ENCODE measurements at places on chromosomes 3 and 15.

DNA sequence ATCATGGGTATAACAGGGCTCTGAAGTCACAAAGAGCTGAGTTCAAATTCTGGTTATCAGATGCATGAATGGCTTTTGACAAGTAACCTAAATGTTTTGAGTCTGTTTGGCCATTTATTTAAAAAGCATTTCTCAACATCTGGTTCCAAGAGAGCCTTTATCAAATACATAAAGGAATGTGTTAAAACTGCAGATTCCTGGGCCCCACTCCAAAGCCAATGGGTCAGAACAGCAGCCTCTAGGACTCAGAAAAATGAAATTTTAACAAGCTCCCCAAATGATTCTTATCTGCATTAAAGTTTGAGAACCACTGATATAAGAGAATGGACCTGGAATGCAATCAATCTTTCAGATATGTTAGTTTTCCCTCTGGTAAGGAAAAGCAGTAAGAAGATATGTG, 3.4 kb downstream of the B4GALT4 start:
- DNase-seq, result no peak

GRCh38 chr15:33131552-33132232, 62.8 kb downstream of the FMN1 start:
- peak; percentile 32 for DNase-seq

DNA sequence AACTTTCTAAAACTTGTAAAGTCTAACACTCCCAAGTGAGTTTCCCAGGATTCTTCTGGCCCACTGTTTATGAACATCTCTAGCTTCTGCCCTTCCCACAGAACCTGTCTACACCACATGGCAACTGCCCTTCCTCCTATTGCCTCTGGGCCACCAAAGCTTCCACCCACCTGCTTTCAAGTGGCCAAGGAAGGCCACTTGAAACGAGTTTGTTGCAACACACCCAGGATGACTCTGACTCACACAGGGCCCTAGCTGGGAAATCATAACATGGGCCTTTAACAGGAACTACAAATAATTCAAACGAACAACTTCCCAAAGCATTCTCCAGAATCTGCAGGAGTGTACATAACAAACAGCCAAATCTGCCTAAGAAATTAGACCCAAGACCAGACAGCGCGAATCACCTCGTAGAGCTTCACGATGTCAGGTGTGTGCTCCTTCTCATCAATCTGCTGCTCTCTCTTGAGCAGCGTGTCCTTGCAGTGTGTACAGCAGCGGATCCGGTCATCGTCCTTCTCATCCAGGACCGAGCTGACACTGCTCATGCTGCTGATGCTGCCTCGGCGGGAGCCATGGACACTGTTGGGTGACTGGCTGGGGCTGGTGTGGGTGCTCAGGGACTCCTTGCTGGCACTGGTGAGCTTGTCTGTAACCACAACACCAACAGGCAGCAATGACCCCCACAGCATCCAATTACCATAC, 16.8 kb downstream of the RBSN start:
- DNase-seq, result no peak

GRCh38 chr15:91887321-91887720, 33.8 kb downstream of the SLCO3A1 start:
- DNase-seq, result no peak

- no peak for DNase-seq
These were observed 55.1 kb upstream of the SPRED1 start for GRCh38 chr15:38197553-38197952.

- DNase-seq, result no peak
These were observed 31.8 kb upstream of the SMAD3 start for GRCh38 chr15:67033571-67034044.

- DNase-seq, result no peak
These were observed 56.1 kb upstream of the CPNE4 start for GRCh38 chr3:132090921-132091320.

DNA sequence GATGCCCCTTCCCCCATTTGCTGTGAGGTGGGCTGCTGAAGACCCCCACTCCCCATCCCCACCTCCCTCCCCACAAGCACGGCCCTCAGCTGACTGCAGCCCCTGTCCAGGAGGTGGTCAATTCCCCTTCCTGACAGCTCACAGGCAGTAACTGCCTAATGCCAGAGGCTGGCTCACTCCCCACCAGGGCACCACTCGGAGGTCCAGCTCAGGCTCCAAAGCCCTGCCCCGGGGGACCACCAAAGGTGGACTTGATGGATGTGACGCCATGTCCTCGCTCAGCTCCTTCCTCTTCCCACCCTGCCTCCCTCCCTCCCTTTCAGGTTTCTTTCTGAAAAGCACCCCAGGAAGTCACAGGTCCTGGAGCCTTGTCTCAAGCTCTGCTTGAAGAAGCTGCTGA, 82.8 kb downstream of the MEGF11 start:
- no peak for DNase-seq

GRCh38 chr3:116671151-116671550, 38.4 kb upstream of the TUSC7 start:
- DNase-seq, result no peak

DNA sequence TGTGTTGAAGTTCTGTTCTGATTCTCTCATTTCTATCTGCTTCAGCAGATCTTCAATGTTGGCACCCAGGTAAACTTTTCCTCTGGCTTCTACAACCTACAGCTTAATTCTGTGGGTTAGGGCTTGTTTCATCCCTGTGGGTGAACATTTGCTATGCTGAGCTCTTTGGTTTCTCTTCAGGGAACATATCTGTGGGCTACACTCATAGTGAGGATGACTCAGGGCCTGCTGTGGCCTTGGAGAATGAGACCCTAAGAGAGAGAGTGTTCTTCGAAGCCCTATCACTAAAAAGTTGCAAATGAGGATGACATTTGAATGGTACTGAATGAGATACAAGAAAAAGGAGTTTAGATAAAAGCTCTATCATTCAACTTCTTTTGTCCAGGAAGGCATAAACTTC, 346.2 kb upstream of the CBLB start:
- no peak for DNase-seq

DNA sequence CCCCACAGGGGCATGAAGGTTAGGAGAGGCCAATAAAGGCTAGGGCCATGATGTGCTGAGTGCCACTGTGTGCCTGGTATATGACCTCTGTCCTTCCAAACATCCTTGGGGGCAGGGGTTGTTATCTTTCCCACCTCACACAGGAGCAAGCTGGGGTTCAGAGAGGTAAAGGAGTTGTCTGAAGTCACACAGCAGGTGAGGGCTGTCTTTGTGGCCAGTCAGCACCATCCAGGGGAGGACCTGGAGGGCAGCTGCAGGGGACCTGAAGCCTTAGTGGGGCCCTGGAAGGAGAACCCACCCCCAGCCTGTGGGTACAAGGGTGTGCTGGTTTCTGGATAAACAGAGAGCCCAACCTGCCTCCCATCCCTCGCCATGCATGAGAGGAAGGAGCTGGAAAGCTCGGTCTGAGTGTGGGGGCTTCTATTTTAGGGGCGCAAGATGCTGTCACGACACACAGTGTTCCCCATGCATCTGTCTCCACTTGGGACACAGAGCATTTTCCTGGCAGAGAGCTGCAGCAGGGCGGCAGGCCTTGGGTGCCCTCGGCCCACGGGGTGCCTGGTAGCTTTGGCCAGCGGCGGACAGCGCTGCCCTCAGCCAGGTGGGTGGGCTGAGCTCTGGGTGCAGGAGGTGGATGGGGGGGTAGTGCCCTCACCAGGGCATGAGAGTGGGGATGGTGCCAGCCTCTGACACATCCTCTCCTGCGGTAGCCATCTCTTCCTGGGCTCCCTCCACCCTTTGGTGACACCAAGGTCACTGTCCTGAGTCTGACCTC, 14.7 kb downstream of the IQSEC1 start:
- DNase-seq, result no peak

GRCh38 chr15:54519577-54519976, 541.3 kb downstream of the UNC13C start:
- no peak for DNase-seq
